ENCODE measurements at places on chromosomes 3 and 15.
A peak's percentile ranks its signal among the peaks of the same experiment; 100 is the strongest.

DNA sequence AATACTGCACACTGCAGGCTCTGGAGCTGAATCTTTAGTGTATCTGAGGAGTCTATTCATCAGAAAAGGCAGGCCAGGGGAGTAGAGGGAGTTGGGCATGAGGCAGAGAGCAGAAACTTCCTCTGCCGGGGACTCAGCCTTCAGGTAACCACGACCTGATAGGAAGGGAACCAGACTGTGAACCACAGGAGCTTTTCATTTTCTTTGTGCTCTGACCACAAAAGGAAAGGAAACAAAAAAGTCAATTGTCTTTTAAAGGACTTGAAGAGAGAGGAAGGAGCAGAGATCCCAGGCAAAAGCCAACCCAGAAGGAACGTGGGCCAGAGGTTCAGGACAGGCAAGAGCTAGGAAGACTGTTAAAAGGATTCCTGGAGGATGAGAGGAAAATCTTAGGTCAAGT, 573.3 kb downstream of the EPHB1 start:
- DNase-seq, result no peak

GRCh38 chr3:186097663-186098451, 11.0 kb downstream of the ETV5 start:
- peak; percentile 83 for DNase-seq

DNA sequence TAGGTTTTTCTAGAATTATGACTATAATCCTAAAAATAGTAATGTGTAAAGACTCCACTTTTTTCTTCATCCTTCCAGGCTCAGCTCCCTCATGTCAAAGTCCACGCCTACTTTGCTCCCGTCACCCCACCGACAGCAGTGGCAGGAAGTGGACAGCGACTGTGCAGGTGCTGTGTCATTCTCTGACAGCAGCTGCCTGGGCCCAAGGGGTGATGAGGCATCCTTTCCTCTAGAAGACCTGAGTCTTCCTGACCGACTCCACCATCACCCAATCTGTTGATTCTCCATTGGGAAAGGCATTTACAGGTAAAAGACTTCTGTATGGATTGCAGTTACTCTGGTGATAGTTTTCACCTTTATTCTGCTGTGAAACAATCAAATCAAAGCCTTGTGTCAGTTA, 54.8 kb downstream of the UBP1 start:
- no peak for DNase-seq

- DNase-seq, result no peak
These were observed 44.9 kb downstream of the OXSR1 start for GRCh38 chr3:38210141-38210757.

DNA sequence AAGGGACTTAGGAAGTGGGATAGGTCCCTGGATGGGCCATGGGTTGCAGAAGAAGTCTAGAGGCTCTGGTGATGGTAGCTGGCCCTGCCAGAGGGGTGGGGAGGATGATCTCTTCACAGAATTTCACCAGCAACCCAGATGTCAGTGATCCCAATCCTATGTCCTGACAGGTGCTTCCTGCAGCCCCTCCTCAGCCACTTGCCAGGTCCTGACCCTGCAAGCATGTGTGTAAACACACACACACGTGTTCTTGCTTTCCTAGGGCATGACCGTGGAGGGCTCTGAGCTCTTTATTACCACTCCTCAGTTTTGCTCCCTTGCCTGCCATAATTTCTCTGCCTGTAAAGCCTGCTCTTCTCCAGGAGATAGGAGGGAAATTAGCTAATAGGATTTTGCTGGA, 12.5 kb downstream of the TEX264 start:
- no peak for DNase-seq

- DNase-seq, result no peak
These were observed 7.2 kb upstream of the FAM174B start for GRCh38 chr15:92662762-92663161.

GRCh38 chr15:66872405-66872804, 170.4 kb downstream of the SMAD6 start:
- no peak for DNase-seq

GRCh38 chr3:178948546-178948945, 123.1 kb downstream of the ZMAT3 start:
- no peak for DNase-seq

DNA sequence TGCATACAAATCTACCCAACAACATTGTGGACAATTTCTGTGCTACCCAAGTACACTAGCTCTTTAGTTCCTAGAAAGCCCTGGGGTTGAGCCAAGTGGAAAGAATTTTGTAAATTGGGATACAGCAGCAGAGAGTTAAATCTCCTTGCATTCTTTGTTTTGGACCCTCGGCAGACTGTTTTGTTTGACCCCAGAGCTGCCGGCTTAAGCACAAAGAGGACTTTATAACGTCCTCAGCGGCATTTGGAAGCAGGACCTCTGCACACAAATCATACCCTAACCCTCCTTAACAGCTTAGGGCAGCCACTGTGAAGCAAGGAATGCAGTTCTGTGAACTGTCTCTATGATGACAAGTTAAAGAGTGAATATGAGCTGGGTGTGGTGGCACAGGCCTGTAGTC, 415.3 kb downstream of the CNTN4 start:
- no peak for DNase-seq

DNA sequence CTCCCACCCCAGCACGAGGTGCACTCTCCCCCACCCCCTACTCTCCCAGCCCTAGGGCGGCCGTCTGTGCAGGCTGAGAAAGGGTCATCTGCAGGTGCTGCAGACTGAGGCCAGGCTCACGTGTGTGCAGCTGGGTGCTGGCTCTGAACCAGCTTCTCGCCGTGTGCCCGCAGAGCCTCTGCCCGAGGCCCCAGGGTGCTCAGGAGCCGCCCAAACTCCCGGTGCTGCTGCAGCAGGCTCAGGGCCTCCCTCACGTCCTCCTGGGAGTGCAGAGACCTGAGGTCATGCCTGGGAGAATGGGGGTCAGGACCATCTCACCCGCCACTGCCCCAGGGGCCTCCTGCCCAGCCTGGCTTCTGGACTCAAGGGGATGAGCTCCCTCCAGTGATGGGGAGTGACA, 17.2 kb downstream of the SPTBN5 start:
- no peak for DNase-seq

- no peak for DNase-seq
These were observed 77.5 kb upstream of the IL12A start for GRCh38 chr3:159910991-159911663.

DNA sequence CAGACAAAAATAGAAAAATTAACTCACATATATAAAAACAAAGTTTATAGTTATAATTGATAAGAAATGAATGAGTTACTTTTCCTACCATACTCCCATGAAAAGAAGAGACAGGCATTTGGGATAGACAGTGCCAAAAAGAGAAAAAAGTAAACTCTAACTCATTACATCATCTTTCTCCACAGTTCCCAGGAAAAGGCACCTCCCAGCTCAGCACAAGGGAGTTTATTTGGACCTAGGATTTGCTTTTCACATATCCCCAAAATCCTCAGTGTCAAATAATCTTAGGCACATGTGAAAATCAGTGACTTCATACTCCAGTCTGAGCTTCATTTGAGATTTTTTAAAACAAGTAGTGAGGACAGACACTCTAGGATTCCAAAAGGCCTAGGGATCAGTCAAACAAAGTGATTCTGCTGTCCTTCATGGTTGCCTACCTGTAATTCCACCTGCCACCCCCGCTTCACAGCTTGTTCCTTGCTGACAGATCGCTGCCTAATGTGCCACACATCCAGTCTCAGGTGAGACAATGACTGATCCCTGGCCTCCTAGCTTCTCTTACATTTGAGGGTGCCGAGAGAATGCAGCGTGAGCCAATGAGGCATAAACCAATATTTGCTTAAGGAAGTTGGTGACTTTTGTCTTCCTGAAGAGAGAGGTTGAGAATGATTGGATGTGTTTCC, 573.7 kb downstream of the TBL1XR1 start:
- DNase-seq, result no peak

GRCh38 chr3:172259111-172259541, 189.1 kb downstream of the GHSR start:
- DNase-seq, result no peak

- no peak for DNase-seq
These were observed 21.4 kb downstream of the BTLA start for GRCh38 chr3:112477891-112478290.

- DNase-seq, result no peak
These were observed 34.0 kb upstream of the TBL1XR1 start for GRCh38 chr3:177231242-177231641.

- no peak for DNase-seq
These were observed 55.4 kb downstream of the ASTE1 start for GRCh38 chr3:130971208-130971607.

- DNase-seq, result no peak
These were observed 12.3 kb upstream of the ALCAM start for GRCh38 chr3:105354429-105354828.

Data from posterior vena cava (tissue), 2 donors.